Amygdala (tissue), 56 donors: ENCODE measurements at places on chromosomes 16 and 17.

- no peak for DNase-seq
These were observed 154.2 kb downstream of the MYO1D start for GRCh38 chr17:32722733-32723132.

DNA sequence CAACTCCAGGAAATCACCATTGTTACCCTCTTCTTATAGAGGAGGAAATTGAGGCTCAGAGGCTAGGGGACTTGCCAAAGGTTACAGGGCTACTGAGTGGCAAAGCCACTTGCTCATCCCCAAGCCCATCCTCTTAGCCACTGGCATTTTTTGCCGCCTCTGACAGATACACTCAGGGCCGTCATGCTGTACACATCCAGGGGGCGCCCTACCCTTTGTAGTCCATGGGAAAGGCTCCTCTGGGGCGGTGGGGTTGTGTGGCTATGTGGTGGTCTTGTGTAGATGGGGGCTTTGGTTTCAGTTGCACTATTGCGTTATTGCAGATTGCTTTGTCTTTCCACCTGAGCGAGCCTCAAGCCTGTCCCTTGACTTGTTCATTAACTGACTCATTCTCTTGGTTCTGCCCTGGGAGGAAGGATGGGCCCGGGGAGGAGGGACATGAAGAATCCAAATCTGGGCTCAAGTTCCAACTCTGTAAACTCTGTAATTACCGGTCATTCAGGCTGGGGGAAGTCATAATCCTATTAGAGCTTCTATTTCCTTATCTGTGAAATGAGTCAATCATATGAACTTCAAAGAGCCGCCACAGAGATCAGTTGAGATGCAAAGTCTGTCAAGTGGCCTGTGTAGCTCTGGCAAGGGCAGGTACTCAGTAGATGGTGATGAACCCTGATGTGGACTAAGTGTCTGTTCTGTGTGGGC lies 2.8 kb downstream of the NOS2 start:
- DNase-seq: no peak

DNA sequence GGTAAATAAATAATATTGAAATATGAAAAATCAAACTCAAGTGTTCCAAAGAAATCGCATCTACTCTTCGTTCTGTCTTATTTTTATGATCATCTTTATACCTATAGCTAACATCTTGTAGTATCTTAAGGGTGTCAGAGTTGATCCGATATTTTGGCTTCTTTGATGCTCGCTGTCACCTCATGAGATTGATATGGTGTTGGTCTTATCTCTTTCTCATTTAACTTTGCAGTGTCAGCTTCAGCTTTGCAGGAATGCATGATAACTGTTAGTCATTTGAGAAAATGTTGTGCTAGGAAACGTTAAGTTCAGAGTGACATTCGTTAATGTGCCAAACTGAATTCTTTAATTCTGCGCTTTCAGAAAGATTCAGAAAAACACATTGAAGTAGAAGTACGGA lies 19.4 kb downstream of the NOL11 start:
- no peak for DNase-seq

DNA sequence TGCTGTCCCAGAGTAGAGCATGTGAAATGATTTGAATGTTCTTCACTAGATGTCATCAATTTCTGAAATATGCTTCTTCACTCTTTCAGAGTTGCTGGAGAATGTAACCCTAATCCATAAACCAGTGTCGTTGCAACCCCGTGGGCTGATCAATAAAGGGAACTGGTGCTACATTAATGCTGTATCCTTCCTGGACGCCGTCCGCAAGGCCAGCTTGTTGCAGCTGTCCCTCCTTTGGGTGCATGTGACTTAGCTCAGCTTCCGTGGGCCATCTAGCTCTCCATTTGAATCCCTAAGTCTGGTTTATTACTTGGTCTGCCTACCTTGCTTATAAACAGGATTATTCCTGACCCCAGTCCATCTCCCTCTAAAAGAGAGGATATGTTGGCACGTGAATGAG lies 58.8 kb downstream of the USP10 start:
- no peak for DNase-seq

DNA sequence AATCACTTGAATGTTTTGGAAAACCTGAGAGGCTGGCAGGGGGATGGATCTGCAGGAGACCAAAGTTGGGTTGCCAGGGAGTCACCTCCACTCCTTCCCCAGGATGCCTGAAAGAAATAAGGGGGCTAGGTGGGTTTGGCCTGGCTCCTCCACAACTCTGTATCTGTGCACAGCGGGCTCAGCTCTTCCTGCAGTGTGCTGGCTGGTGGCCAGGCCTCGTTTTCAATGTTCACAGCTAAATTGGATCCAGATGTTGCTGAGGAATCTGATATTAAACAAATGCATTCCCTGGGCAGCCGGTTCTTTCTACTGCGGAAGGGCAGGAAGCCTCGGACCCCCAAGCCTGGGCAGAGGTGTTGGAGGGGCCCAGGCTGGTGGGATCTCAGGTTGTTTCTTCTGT lies 106.2 kb downstream of the N4BP1 start:
- no peak for DNase-seq

- no peak for DNase-seq
These were observed 32.2 kb downstream of the HS3ST3A1 start for GRCh38 chr17:13569398-13570123.

DNA sequence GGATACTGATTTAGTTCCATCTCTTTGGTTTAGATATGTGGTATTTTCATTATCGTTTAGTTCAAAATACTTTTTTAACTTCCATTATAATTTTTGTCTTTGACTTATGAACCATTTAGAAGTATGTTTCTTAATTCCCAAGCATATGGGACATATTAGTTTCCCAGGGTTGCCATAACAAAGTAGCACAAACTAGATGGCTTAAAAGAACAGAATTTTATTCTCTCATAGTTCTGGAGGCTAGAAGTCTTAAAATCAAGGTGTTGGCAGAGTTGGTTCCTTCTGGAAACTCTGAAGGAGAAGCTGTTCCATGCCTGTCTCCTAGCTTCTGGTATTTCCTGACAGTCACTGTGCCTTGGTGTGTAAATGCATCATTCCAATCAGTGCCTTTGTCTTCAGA lies 291.5 kb upstream of the AXIN2 start:
- no peak for DNase-seq

GRCh38 chr17:47742319-47743181 lies 9.5 kb downstream of the TBX21 start:
- DNase-seq: no peak
